ENCODE measurements at places on chromosomes 5 and 9.

- DNase-seq, result peak; percentile 69
Observed at GRCh38 chr9:137454145-137454596, 5.0 kb downstream of the NSMF start.

DNA sequence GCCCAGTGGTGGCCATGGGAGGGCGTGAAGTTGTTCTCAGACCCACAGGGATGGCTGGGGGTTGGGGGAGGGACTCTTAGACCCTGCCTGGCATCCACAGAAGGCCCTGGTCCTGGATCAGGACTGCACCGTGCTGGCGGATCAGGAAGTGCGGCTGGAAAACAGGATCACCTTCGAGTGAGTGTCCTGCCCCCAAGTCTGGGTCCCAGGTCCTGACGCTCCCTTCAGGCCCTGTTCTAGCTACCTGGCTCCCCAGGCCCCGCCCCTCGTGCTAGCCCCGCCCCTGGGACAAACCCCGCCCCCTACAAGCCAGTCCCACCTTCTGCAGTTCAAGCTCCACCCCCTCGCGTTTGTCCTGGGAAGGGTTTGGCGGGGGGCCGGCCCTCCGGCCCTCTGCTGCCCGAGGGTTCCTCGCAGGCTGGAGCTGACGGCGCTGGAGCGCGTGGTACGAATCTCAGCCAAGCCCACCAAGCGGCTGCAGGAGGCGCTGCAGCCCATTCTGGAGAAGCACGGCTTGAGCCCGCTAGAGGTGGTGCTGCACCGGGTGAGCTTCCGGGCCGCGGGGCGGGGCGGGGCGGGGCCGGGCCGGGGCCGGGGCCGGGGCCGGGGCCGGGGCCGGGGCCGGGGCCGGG is 12.9 kb downstream of the RGS14 start:
- DNase-seq, result peak; percentile 60

GRCh38 chr5:151141535-151141934 is 16.0 kb downstream of the ANXA6 start:
- DNase-seq, result peak; percentile 71

DNA sequence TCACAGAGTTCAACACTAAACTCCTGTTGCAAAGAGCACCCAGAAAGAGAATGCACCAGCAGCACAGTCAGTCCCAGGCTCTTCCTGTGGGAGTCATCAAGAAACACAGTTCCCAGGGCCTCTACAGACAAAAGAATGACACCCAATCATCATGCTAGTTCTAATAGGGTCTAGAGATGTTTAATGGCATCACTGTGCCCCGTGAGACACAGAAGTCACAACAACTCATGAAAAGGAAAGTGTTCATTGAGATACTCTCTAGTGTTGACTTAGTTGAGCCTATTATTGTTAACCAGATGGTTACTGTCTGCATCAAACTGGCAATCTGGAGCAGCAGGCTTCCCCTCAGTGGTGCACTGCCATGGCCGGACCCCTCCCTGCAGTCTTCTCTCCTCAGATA is 1.6 kb downstream of the KLHL3 start:
- no peak for DNase-seq

GRCh38 chr5:87210743-87211142 is 56.9 kb upstream of the RASA1 start:
- no peak for DNase-seq

GRCh38 chr5:127791439-127791838 is 88.2 kb downstream of the CCDC192 start:
- no peak for DNase-seq

GRCh38 chr5:43680286-43680685 is 77.3 kb downstream of the NNT start:
- no peak for DNase-seq

- no peak for DNase-seq
Observed at GRCh38 chr5:160230686-160231527, 1.6 kb downstream of the FABP6 start.

- no peak for DNase-seq
Observed at GRCh38 chr9:78666818-78667414, 370.0 kb downstream of the PSAT1 start.

DNA sequence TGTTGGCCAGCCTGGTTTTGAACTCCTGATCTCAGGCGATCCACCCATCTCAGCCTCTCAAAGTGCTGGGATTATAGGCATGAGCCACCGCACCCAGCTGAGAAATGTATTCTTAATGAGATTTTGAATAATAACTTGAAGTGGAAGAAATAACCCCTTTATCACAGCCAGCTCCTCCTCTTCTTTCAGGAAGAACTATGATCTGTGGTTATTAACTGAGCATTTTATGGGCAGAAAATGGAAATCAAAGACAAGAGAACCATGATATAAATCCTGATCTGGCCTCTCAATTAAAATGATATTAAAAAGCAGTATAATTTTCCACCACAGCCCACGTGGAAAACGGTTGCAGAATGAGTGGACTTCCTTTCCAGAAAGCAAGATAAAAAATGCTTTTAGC is 206.6 kb downstream of the PRELID2 start:
- no peak for DNase-seq

- DNase-seq, result peak; percentile 50
Observed at GRCh38 chr5:134738963-134739661, 764 bp downstream of the CAMLG start.

GRCh38 chr5:125054146-125054545 is 307.7 kb upstream of the ZNF608 start:
- no peak for DNase-seq

DNA sequence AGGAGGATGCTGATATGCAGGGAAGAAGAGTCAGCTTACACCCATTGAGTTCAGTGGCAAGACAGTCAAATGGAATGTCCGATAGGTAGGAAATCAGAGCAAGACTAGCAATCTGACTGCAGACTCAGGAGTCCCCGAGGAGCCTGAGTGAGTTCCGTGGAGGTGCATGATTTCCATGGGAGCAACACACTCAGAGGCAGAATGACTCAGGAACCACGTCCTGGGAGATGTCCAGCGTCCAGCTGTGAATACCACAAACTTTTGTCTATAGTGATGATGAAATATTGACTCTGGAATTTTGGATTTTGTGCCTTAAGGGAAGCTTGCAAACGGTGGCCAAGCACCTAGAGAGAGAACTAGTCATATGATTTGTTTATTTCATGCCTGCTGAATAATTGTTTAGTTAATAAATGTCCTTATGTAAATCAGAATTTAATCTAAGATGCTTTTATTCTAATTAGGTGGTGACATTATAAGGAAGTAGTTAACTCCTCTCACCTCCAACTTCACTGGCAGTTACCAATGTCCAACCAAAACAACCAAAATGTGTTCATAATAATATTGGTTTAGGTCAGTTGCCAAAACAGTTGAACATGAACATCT is 100.4 kb downstream of the PDE4D start:
- DNase-seq, result no peak

DNA sequence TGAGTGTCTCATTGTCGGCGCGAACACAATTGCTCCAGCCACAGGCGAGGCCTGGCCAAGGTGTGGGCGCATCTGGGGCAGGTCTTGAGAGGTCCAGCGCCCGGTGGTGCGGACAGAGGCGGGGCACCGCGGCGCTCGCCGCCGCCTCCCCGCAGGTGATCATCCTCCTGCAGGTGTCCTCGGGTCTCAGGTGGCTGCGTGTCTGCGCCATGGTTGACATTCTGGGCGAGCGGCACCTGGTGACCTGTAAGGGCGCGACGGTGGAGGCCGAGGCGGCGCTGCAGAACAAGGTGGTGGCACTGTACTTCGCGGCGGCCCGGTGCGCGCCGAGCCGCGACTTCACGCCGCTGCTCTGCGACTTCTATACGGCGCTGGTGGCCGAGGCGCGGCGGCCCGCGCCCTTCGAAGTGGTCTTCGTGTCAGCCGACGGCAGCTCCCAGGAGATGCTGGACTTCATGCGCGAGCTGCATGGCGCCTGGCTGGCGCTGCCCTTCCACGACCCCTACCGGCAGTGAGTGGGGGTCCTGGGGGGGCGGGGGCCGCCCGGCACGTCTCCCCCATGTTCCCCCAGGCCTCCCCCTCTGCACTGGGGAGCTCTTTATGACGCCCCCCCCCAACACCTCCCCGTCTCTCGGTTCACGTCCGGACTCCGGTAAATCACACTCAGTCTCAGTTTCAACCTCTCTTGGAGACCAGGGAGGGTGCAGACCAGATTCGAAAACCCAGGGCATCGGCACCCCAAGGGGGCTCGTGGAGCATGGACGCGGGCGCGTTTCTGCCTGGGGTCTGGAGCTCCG is 446 bp downstream of the NXNL2 start:
- DNase-seq, result peak; percentile 42

DNA sequence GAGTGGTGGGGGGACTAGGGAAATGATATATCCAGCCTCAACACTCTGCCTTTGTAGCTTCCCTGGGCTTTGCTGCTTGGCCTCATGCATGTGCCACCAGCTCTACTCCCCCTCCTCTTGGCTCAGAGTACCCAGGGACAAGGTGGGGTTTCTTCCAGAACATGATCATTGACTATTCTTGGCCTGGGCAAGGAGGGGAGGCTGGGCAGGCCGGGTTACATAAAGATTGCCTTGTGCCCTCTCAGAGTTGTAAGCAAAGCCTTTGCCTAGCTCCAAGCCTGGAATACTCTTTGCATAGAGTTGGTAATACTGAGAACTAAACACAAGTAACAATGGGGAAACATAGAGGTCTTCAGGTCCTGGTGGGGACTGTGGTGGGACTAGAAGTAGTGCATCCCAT is 11.9 kb downstream of the ADRB2 start:
- no peak for DNase-seq

- no peak for DNase-seq
Observed at GRCh38 chr9:38071470-38072134, 2.6 kb upstream of the SHB start.

DNA sequence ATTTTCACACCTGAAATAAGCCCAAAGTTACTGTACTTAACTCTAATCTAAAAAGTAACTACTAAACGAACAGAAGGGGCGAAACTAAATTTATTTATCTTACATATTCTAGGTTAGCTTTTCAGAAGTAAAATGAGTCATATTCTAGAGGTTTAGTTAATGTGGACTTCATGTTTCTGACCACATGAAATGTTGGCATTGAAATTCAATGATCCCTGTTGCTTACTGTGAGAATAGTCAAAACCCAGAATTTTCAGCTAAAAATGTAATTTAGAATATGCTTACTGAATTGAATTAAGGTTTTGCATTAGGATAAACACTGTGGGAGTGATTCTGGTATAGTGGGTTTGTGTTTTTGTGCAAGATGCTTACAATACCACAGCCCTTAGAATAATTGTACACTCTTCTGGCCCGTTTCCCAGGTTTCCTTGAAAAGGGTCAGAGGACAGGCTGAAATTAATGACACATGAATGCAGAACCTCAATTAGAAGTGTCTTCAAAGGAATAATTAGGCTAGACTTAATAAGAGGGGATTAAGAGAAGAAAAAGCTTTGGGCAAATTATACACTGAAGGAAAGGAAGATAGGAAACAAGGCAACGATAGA is 1.4 kb upstream of the SNX18 start:
- DNase-seq, result no peak

GRCh38 chr9:130471411-130472183 is 26.8 kb downstream of the ASS1 start:
- no peak for DNase-seq

- no peak for DNase-seq
Observed at GRCh38 chr9:3955305-3955687, 344.6 kb downstream of the GLIS3 start.

GRCh38 chr9:35116898-35117551 is 1.4 kb upstream of the ATOSB start:
- peak; percentile 81 for DNase-seq

- peak; percentile 50 for DNase-seq
Observed at GRCh38 chr9:97954550-97954989, 16.6 kb upstream of the HEMGN start.

GRCh38 chr9:35407846-35408245 is 82.1 kb upstream of the RUSC2 start:
- no peak for DNase-seq

- no peak for DNase-seq
Observed at GRCh38 chr5:14110680-14111079, 32.5 kb upstream of the TRIO start.

GRCh38 chr5:135711911-135712310 is 122.6 kb upstream of the SLC25A48 start:
- no peak for DNase-seq

DNA sequence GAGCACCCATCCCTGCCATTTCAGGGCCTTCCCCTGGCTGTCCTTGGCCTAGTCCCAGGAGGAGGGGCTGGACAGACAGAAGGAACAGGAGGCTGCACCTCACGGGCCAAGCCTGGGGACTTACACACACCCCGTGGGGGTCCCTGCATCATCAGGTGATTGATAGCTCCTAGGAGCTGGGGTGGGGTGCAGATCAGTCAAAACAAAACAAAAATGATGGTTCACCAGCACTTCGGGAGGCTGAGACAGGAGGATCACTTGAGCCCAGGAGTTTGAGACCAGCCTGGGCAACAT is 169.3 kb downstream of the GAPVD1 start:
- DNase-seq, result no peak

DNA sequence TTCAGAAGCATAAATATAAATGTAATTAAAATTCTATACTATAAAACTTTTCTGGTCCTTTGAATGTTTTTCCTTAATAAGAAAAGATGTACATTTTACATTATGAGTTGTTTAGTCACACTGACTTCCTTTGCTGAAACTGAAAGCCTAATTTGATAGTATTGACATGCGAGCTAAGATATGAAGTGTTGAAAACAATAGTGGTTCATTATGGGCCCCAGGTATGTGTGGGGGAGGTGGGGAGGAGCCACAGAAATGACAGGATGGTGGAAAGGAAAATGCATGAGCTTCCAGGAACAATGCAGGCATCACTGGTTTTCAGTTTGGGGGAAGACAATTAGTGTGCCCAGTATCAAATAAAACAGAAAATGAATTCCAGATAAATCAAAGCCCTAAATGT is 35.4 kb upstream of the RLN1 start:
- DNase-seq, result no peak

DNA sequence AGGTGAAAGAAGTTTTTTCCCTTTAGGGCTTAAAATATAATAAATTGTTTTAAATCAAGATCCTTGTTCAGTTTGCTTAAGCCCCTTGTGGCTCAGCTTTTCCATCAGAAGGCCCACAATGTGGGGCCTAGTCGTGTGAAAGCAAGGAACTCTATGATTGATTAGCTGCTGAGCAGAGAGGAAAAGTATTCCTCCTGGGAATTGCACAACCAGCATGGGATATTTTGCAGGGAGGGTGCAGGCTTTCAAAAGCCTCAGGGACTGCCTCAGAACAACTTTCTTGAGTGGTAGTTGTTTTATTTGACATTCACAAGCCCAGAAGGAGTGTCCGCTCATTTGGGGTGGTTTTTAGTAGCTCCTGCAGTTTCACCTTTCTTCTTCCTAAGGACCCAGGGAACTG is 19.8 kb downstream of the TTC23L start:
- no peak for DNase-seq

GRCh38 chr5:123810746-123811340 is 298.9 kb downstream of the CSNK1G3 start:
- no peak for DNase-seq

GRCh38 chr9:134736791-134737497 is 95.3 kb downstream of the COL5A1 start:
- DNase-seq, result no peak

DNA sequence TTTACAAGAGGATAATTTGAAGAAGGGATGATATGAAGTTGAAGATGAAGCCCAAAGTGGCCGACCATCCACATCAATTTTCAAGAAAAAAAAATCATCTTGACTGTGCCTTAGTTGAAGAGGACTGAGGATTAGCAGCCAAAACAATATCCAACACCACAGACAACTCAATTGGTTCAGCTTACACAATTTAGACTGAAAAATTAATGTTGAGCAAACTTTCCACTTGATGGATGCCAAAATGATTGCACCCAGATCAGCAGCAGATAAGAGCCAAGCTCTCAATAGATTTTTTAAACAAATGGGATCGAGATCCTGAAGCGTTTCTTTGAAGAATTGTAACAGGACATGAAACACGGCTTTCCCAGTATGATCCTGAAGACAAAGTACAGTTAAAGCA is 163.2 kb downstream of the GADD45G start:
- DNase-seq, result no peak
